Fibroblast of skin of right biceps (primary cell): ENCODE measurements at places on chromosomes 2 and 18.
A peak's percentile ranks its signal among the peaks of the same experiment; 100 is the strongest.

- DNase-seq = no peak
Observed at GRCh38 chr2:134295441-134295840, 41.6 kb downstream of the MGAT5 start.

GRCh38 chr2:8334866-8335325 is 347.0 kb upstream of the ID2 start:
- no peak for DNase-seq

GRCh38 chr18:9296233-9297006 is 38.2 kb upstream of the TWSG1 start:
- no peak for DNase-seq

GRCh38 chr18:31244771-31245394 is 73.1 kb upstream of the DSG1 start:
- no peak for DNase-seq

DNA sequence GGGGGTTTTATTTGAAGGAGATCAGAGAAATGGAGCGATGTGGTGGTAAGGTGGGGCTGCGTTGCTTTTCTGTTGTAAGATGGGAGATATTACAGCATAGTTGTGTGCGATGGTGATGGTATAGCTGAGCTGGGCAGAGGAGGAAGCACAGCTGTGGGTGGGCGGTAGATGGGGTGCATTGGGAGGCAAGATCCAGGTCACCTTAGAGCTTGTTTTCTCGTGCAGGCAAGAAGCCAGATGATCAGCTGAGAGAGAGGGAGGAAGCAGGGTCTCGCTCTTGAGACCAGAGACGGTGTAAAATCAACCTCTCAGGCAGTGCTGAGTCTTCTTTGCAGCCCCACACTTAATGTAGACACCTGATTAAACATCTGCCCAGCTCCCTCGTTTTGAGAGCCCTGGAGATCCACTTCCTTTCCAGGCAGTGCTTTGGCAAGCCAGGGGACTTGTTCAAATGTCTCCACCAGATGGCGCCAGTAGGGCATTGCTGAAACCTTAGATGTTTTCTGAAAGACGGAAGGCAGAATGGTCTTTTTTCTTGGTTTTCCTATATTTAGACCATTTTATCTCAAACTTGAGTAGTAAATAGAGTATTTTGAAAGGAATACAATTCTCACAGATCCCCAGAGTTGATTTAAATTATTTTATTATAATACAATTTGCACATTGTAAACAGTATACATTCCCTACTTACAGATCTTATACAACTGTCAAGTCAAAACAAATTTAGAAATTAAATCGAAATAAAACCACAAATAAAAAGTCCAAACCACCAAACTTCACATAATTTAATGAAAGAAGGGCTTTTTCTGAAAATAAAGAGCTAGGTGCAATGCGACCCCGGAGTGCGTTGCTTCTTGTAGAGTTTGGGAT is 21.1 kb upstream of the LYPD6B start:
- peak; percentile 73 for DNase-seq

DNA sequence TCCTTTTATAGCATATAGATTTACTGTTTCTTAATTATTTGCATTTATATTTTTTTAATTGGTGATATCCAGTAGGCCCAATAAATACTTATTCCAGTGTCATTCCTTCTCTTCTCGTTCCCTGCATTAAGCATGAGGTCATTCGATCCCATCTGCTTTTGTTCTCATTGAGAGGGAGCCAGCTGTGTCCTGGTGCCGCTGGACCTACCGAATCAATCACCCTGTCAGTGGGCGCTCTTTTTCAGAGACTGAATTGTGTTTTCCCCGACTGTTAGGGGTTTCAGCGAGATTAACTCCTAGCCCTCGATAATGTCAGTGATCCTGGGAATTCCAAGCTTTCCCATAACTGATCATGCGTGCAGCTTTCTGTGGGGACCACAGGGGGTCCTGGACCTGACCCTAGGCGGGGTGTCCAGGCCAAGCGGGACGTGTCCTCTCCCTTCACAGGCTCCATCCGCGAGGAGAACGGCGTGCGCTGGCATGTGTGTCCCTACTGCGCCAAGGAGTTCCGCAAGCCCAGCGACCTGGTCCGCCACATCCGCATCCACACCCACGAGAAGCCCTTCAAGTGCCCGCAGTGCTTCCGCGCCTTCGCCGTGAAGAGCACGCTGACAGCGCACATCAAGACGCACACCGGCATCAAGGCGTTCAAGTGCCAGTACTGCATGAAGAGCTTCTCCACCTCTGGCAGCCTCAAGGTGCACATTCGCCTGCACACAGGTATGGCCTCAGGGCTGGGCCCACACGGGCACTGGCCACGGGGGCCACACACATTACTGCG is 72.4 kb downstream of the ZNF236 start:
- DNase-seq = no peak

DNA sequence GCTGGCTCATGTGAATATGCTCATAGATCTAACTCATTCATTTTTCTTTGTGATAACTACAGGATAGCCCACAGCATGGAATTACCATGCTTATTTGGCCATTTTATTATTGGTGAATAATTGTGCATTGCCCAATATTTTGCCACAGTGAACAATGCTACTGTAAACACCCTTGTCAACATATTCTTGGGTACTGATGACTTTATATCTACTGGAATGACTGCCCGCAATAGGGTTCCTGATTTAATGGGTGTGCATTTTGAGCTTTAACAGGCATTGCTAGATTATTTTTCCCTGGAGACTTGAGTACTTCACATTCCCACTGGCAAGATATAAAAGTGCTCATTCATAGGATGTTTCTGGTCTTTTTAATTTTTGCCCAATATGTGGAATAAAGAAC is 42.7 kb upstream of the EVA1A start:
- no peak for DNase-seq

DNA sequence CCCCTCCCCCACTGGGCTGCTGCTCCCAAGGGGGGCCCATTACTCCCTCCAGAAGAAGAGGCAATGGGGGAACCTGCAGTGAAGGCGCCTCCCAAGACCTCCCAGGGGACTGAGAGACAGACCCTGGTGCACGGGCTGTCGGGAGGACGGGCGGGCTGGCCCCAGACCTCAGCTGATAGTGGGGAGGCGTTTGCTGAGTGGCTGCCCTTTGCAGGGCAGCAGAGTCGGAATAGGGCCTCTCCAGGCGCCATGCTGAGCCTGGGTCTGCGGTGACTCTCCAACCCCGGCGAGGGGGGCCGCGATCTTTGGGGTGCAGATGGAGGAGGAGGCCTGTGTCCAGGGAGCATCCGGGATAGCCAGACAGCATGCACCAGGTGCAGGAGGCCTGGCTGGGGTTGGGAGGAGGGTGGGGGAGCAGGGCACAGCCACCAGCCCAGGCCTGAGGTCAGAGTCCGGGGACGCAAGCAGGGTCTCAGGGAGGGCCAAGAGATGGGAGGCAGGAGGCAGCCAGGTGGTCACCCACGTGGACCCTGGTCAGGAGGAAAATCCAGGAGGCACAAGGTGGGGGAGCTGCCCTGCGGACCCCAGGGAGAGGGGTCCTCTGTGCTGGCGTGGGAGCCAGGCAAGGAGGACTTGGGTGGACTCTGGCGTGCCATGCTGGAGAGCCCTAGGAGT is 11.0 kb downstream of the CROCC2 start:
- DNase-seq = no peak

- peak; percentile 72 for DNase-seq
Observed at GRCh38 chr18:31596081-31596872, 4.6 kb downstream of the TTR start.

DNA sequence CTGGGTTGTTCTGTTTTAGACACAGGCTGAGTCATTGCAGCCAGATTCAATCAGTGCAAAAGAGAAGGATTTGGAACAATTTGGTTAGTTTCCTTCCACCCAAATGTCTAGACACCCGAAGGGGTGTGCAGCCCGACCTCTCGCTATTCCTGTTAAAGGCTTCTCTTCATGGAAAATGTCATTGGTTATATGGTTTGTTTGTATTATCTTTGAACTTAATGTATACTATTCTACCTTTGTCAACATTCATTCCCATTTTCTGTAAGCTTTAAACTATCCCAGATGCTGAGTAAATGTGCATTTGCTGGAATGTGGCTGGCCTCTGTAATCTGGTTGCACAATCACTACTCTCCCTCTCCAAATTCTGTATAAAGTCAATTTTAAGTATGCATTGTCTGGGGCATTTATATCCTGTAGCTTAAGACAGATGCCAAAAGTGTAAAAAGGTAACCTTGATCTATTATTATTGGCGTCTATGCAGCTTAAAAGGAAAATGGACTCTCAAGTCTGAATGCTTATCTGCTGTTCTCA is 80.4 kb upstream of the RND3 start:
- peak; percentile 80 for DNase-seq

- peak; percentile 92 for DNase-seq
Observed at GRCh38 chr2:223465793-223466192, 136.4 kb downstream of the SCG2 start.
